AG10803 (cell line): ENCODE measurements at places on chromosomes 2 and 18.

DNA sequence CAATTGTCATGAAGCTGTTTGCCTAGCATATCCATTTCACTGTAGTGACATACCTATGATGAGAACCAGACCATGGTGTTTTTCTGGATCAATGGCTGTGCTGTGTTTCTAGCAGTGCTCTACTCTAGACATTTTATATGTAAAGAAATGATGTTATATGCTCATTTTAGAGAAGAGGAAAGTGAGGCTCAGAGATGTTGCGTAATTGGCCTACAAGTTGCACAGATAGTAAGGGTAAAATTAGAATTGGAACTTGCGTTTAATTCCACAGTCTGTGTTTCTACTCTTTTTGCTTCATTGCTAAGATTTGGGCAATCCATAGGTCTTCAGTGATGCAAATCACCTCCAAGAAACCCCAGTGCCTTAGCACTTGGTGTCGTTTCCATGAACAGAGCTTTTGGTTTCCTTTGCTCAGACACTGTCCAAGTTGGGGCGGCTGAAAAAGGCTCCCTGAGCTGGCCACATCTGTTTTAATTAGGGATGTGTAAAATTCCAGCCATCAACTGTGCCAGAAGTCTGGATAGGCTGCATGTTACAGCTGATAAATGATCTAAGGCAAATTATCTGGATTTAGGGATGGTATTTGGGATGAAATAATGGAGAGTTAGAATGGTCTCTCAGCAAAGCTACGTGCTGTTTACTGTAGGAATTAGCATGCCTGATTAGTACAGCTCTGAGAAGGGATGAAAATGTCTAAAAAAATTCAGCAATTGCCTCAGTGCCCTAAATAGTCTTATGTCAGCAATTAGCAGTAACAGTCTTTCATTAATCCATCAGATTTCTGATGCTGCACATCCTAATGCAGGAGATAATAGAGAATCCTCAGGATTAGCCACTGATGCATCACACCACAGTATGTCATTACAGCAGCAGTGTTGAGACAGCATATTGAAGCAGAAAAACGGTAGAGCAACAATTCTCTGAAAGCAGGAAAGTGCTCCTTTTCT, 65.3 kb downstream of the PTPRM start:
- no peak for DNase-seq

GRCh38 chr2:241865957-241866789, 3.4 kb upstream of the RTP5 start:
- no peak for DNase-seq

GRCh38 chr2:147365622-147366021, 479.2 kb upstream of the ACVR2A start:
- DNase-seq = no peak

- no peak for DNase-seq
Measured at GRCh38 chr2:108370080-108370479, 7.7 kb upstream of the SULT1C4 start.

DNA sequence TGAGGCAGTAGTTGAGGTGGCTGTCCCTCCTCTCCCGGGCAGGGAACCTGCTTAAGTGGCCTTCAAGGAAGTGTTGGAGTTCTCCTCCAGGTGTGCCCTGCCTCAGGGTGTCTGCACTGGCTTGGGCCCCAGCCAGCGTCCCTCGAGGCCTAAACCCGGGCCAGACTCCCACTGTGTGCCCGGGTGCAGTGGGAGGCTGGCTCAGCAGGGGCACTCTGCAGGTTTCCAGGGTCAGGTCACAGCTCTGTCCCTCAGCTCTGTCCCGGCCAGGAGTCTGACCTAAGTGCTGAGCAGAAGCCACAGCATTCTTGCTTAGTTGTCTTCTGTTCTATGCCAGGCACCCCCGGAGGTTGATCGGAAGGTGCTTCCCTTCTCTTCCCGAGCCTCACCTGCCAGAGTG, 69.0 kb upstream of the OTOS start:
- no peak for DNase-seq
